CD4-positive, alpha-beta T cell treated with Interleukin-17A for 4 hours (primary cell): ENCODE measurements at places on chromosomes 5 and 9.

DNA sequence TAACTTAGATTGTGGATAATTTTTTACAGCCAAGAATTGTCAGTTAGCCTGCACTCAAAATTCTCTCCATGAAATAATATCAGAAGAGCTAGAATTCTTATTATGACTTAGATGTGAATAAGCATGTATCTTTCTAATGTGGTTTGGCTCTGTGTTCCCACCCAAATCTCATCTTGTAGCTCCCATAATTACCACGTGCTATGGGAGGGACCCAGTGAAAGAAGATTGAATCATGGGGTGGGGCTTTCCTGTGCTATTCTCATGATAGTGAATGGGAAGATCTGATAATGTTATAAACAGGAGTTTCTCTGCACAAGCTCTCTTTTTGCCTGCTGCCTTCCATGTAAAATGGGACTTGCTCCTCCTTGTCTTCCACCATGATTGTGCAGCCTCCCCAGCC, 176.8 kb downstream of the MAT2B start:
- DNase-seq: no peak

DNA sequence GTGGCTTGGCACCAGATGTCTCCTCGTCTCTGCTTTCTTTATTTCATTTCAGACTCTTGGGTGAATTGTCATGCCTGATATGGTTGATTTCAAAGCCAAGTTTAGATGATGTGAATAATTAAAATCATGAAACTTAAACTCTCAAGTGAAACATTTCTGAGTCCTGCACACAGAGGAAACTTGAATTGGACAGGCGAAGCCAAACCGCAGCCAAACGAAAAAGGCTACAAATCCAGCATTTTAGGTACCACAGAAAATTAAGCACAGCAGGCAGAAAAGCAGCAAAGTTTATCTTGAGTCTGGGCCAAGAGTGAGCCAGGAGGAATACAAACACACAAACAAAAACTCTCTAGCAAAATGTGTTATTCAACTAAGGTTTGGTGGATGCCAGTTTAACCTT, 659.8 kb upstream of the KLF4 start:
- no peak for DNase-seq

DNA sequence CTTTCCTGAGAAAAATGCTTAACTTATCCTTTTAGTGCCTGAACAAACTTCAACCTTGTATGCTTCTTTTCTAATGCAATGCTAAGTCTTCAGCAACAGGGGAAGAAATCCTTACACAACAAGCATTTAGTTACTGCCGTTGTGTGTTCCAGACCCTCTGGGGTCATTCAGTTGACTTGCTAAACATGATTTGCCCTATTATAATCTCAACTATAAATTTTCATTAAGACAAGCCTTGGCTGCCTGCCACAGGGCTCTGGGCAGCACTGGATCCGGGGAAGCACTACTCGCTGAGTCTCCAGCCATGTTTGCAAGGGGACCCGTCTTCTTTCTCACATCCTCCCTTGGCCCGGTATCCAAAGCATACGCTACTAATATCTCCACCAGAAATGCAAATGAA, 58.1 kb downstream of the PTCH1 start:
- no peak for DNase-seq

DNA sequence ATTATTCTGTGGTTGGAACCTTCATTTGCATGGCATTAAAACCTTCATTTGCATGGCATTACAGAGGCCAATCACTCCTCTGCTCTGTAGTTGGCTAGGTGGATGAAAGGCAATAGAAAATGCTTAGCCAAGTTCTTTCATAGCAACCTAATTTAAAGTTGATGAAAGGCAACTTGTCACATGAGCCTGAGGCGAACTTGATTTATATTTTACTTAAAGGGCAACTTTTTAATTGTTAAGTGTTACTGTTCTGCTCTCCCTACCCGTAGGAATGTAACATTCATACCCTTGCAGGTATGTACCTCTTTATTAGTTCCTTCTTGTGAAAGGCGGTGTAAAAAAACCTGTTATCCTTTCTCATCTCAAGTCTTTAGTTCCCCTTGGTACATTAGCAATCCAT, 7.9 kb upstream of the ERMP1 start:
- DNase-seq: no peak

- DNase-seq: no peak
Observed at GRCh38 chr5:142287096-142287972, 37.5 kb downstream of the SPRY4 start.

GRCh38 chr5:157475432-157475831, 15.4 kb downstream of the NIPAL4 start:
- no peak for DNase-seq

- DNase-seq: no peak
Observed at GRCh38 chr5:31963358-31964006, 210.6 kb downstream of the GOLPH3 start.

DNA sequence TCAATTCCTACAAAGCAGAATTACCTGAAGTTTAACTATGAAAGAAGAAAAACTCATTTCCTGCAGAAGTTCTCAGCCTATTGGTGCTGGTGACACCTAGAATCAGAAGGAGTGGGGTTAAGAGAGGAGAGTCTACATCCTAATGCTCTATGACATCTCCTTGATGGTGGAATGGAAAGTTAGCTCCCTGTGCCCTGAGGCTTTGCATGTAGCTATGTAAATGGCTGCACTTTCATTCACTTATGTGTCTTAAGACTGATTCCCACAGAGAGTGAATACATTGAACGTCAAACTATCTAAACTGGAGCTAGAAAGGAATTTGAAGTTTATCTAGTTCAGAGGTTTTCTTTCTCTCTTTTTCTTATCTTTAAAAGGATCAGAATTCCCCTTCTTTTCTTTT, 52.1 kb upstream of the ADRB2 start:
- DNase-seq: no peak

GRCh38 chr5:306011-306805, 15.3 kb upstream of the AHRR start:
- DNase-seq: no peak

DNA sequence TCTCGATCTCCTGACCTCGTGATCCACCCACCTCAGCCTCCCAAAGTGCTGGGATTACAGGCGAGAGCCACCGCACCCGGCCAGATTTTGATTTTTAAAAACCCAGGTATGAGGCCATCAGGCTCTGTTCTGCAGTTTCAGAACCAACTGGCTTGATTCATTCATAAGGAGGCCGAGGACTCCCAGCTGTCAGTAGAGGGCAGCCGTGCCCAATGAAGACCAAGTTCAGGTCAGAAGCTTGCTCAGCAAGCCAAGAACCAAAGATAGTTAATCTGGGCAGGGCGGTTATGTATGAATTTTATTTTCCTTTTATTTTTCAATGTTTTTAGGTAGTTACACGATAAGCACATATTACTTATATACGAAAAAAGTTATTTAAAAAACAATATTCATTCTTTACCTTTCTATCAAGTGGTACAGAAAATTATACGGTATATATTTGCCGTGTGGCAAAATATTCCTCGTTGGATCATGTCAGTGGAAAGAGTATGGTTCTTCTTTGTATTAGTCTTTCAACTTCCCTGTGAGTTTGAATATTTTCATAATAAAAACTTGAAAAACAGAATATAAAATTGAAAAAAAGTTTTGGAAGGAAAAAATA, 18.0 kb downstream of the MGAT1 start:
- DNase-seq: peak; percentile 84

DNA sequence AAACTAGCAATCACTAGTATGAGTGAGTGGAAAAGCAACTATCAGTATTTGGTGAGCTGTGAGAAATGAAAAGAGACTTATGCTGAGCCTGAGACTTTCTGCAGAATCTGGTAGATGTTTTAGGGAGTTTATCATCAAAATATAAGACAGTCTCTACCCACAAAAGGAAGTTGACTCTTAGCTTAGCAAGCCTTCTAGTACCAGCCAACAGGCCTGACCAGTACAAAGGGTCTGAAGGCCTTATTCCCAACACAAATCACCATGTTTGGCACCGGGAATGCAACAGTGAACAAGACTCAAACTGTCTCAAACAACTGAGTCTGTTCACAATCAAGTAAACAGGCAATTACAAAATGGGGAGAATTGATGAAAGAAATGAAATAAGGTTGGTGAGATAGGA, 244.4 kb downstream of the CWC27 start:
- DNase-seq: no peak

DNA sequence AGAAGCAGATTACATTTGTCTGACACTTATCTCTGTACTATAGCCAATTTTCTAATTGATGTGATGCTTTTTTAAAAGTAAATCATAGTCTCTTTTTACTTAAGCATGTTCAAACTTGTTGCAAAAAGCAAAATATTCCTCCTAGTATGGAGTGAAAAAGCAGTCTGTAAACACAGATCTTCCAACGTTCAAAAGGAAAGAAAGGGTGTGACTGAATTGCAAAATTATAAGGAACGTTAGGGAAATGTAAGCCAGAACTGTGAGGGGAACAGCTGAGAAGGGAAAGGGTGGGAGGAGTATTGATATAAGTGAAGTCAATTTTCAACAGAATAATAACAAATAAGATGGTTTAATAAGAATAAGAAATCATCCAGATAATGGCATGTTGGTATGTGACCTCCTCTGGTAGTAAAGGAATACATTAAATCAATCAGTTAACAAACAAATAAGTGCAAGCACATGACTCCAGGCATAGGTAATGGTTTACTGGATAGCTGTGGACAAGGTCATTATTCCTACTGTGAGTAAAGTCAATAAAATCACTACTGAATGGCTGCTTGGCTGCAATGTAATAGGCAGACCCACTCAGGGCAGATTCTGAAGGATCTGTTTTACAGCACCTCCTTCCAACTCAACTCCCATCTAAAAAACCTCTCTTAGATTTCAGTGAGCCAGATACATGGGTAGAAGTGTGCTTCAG, 239.1 kb upstream of the NMUR2 start:
- no peak for DNase-seq

DNA sequence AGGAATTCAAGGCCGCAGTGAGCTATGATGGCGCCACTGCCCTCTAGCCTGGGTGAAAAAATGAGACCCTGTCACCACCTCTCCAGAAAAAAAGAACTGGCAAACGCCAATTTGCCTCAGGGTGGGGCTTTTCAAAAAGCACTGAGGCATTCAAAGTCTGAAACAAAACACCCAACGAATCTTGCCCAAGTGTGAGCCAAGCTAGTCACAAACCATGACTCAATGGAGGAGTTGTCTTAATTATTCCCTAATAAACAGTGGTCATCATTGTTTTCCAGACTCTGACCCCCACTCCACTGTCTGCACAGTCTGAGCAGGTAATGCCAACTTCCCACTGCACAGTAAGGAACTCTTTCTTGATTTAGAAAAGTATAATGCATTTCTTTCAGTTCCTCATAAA, 16.8 kb downstream of the FRMD3 start:
- DNase-seq: no peak

- no peak for DNase-seq
Observed at GRCh38 chr5:150757087-150757649, 1.6 kb downstream of the DCTN4 start.

DNA sequence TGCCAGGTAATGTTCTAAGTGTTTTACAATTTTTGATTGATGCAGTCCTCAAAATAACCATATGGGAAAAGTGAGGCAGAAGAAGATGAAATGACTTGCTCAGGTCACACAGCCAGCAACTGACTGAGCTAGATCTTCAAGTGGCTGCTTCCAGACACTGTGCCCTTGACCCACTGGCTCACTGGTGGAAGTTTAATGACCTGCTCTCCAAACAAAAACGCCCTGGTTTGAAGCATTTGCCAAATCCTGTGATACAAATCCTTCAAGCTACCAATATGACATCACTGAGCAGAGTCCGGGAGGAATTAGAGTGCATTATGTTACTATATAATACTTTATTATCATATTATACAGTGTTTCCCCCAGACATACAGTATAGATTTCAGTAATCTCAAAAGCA, 459.4 kb downstream of the GADD45G start:
- DNase-seq: no peak

DNA sequence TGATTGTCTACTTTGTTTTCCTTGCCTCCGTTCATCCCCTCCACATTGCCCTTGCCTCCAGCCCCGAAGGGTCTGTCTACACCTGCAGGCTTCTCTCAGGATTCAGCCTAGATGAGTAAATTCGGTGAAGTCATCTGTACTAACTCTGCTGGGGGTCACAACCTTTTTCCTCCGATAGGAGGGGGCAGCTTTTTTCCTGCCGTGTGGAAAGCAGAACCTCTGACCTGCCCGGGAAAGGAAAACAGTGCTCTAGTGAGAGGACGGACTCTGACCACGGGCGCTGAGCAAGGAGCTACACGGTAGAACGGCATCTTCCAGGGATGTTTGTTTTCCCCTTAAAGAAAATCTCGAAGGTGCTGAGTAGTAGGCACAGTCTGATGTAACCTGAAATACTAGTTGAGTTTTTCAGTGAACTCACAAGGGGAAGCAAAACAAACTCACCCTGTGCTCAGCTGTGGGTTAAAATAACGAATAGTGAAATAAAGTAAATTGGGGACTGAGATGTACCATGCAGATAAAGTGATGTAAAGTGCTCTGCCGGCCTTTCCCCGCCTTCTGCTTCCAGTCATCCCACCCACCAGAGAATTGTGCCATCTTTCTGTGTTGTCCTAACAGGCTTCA, 281.8 kb downstream of the AOPEP start:
- DNase-seq: no peak

DNA sequence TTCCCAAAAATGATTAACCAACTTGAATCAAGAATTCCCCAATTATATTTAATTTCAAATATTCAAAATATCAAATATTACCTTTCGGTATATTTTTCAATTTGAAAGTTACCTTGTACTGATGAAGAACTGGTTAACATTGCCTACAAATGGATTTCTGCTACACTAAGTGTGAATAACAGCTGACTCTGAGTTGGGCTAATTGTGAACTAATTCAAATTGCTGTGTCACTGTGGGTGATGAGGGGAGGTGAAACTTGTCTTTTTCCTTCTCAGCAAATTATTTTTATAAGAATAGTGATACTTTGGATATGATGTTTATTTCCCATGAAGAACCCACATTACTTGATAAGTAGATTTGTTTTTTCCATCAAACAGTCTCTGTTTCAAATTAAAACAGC, 103.4 kb upstream of the RPS23 start:
- DNase-seq: no peak

- DNase-seq: no peak
Observed at GRCh38 chr5:180611140-180611850, 20.0 kb upstream of the SCGB3A1 start.

- no peak for DNase-seq
Observed at GRCh38 chr5:16135506-16135905, 44.1 kb downstream of the MARCHF11 start.

- DNase-seq: no peak
Observed at GRCh38 chr9:131240047-131240921, 36.0 kb downstream of the FAM78A start.

- DNase-seq: no peak
Observed at GRCh38 chr5:175248416-175248905, 195.5 kb downstream of the DRD1 start.

GRCh38 chr5:118679264-118679940, 308.9 kb downstream of the DTWD2 start:
- no peak for DNase-seq

DNA sequence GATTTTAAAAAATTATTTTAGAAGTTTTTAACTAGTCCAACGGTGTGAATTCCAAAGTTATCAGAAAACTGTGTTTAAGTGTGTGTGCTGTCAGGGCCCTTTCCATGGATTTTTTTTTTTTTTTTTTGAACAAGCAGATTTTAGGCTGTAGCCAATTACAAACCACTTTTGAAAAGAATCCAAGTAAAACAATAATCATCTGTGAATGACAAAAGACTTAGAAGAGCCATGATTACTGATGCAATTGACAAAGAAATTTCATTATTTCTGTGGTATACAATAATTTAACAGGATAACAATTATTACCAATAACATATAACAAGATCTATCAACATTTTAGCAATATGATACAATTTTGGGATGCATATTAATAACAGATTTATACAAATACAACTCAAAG, 16.2 kb upstream of the PAIP1 start:
- DNase-seq: no peak

- no peak for DNase-seq
Observed at GRCh38 chr5:37437711-37438110, 58.6 kb downstream of the WDR70 start.
